Left ventricle myocardium superior (tissue), 1 donor: ENCODE measurements at places on chromosomes 4 and X.

DNA sequence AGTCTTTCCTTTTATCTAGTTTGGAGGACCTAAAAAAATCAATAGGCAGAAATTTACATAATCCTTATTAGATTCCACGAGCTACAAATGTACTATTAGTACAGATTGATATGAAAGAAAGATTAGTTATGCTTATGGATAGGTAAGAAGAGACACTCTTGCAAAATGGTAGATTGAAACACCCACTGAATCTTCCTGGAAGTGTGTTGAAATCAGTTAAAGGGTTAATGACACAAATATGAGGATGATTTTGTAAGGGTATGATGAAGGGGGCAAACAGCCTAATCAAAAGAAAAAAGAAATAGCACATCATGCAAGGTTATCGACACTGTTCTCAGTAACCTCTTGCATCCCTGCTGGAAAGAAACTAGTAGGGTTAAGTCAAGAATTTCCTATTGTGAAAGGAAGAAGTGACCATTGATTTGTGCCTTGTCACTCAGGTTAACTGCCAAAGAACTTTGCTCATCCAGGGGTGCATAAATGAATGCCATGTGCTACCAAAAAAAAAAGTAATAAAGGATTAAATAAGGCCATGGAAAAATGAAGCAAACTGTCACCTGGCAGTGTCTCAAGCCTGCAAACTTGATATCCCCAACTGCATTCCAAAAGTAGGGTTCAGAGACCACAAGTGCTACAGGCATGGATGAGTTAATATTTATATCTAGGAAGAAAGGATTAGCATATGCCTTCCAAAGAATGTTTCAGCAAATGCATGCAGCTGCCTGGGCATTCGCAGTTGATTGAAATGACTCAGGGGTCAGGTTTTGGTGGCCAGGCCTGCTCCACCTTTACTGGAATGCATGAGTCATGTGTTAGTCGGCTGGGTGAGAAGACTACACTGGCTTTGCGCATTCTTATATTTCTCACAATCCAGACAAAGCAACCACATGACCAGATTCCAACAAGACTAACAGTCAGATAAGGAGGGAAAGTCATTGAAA, 78.3 kb upstream of the ATXN3L start:
- no peak for DNase-seq

DNA sequence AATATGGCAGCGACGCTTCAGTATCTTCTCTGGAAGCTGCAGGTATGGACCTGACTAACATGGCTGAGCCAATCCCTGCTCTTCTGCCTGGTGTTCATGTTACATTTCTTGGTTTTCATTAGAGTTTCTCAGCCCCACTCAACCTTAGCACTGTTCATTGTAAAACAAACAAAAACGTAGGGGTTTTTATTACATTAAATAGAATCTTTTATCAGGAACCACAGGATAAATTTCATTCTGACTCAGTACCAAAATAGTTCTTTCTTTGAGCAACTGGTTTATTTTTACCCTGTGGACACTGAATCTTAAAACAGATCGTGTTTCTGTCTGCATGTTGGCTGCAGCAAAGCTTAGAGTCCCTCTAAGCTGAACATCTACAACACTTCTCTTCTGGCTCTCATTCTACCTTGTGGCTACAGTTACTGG, 27.1 kb downstream of the FHIP1A start:
- no peak for DNase-seq

- DNase-seq: no peak
Measured at GRCh38 chrX:154717824-154718223, 33.1 kb downstream of the GAB3 start.

DNA sequence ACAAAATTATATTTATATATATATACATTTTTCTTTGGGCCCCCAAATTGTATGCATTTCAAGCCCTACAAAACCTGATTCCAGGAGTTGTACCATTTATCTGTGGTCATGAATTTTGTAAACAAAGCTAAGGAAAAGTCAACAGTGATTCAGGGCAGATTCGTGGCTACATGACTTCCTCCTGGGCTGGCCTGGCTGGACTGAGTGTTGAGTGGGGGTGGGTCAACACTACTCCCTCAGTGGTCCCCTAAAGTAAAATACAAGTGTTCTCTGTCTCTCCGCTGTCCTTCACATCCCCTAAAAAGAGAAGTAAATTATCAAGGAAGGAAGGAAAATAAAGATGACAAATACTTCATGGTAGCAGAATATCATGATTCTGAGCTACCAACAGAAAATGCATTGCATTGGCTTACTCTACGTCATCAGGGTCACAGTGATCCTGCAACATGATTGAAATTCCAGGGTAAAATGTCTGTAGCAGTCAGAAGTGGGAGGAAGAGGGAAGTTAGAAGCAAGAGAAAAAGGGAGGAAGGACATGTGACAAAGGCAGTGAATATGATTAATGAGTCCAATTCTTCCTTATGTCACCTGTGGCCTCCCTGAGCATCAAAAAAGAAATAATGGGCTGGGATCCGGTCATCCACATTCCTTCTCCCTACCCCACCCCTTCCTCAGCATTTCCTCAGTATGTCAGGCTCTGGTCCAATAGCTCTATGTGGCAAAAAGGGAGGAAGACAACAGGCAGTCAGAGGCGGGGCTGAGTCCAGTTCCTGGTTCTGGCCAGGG, 42.4 kb upstream of the MYOZ2 start:
- DNase-seq: no peak

DNA sequence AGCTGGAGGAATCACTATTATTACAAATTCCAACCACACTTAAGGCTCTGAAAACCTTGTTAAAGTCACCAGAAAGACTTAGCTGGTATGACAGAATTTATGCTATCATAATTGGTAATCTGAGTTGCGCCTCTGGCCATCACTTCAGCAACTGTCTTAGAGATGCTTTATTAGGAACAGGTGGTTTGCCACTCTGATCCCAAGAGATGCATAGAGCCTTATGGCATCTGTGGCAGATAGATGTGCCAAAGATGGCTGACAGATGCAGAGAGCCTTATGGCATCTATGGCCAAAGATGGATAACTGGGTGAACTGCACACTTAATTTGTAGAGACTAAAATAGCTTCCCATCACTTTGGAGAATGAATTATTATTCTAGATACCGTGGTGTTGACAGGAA, 32.3 kb upstream of the PLAC8 start:
- no peak for DNase-seq

DNA sequence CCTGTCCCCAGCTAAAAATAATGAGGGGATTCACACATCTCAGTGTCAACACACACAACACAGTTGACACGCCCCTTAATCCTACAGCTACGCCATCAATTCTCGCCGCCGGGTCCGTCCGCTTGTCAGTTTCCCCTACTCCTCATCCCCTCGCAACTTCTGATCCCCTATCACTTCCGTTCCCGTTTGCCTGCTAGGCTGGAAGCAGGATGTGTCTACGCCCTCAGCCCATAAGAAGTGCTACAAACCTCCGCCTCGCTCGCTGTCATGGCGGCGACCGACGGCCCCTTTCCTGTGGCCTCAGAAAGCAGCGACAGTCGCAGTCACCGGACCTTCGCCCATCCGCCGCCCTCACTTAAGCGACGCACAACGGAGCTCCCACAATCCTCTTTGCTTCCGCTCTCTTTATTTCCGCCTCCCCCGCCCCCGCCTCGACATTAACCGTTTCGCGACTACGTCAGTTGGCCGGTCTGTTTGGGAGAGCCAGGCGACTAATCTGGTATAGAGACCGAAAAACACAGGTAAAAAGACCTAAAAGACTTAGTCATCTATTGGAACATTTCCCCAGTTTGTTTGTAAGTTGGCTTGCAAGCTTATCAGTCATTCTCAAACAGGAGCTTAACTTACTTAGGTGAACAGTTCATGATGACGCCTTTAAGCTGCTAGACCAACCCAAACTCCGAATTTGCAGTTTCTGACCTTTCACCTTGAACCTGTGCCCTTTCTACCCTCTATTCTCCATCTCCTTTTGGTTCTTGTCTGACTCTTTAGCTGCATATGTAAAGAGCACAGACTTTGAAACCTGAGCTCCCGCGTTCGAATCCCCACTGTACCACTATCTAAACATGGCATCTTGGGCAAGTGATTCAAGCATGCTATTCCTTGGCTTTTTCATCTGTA, at the start of gene SLC25A53:
SLC25A53 (minus strand) TSS at position 380 of the 900 bp plus-strand sequence. CDS start 51,752 bp downstream, outside the sequence.
- peak; percentile 82 for DNase-seq

DNA sequence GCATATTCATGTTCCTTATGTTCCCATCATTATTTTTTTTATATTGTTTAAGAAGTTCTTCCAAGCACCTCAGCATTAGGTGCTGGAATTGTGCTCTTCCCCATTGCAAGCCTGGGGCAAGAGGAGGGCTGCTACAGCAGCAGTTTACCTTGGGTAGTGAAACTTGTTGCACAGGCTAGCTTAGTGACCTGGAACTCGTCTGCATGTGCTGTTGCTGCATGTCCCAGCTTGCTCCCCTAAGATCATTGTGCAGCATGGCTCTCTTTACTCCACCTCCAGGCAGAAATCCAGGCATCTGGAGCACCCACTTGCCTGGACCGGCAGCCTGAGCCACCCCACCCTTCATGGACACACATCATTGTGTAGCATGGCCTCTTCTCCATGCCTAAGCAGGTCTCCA, 776.0 kb downstream of the GLUD2 start:
- no peak for DNase-seq

- no peak for DNase-seq
Measured at GRCh38 chr4:10701161-10701560, 16.6 kb upstream of the CLNK start.

- DNase-seq: peak; percentile 24
Measured at GRCh38 chr4:7759216-7759615, 180.4 kb downstream of the AFAP1 start.

GRCh38 chrX:43500246-43500645, 155.9 kb upstream of the MAOA start:
- DNase-seq: no peak
